Aorta (tissue), 5 donors: ENCODE measurements at places on chromosomes 12 and 14. TPM values are rescaled to one million over a fixed set of nuclear protein-coding genes. Genes with fewer than 3 reads are reported as not detected.
A peak's percentile ranks its signal among the peaks of the same experiment; 100 is the strongest.

GRCh38 chr12:31853520-31853919 lies 105.7 kb upstream of the RESF1 start:
- no peak overlapping the region for H3K27ac ChIP-seq
- no peak for DNase-seq
- no peaks in the 10 kb centered on the region for H3K4me1 ChIP-seq

DNA sequence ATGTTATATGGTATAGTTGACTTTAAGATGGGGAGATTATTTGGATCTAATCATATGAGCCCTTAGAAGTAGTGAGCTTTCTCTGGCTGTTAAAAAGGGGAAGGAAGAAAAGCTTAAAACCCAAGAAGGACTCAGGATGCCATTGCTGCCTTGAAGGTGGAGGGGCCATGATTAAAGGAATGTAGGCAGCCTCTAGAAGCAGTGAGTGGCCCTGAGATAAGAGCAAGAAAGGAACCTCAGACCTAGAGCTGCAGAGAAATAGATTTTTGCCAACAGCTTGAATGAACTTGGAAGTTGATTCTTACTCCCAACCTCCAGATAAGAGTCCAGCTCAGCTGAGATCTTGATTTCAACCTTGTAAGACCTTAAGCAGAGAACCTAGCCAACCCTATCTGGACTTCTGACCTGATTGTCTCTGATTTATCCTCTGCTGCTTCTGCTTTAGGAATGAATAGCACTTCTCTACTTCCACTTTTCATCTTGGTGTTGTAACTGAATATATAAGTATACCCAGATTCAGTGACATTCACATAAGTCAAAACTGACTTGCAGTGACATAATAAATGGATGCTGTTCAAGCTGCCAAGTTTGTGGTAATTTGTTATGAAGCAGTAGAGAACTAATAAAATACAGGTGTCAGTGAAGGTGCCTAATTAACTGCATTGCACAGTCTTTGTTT lies 33.5 kb downstream of the RAD51B start:
- H3K36me3 ChIP-seq, result no peaks in the 10 kb centered on the region
- no peak overlapping the region for H3K4me3 ChIP-seq
- no peak for DNase-seq
- H3K27ac ChIP-seq, result no peak overlapping the region

- no peak overlapping the region for H3K27ac ChIP-seq
- no peak for DNase-seq
- no peaks in the 10 kb centered on the region for H3K4me1 ChIP-seq
- H3K27me3 ChIP-seq, result no peaks in the 10 kb centered on the region
- no peak overlapping the region for H3K4me3 ChIP-seq
Observed at GRCh38 chr14:54497224-54497623, 8.4 kb upstream of the GMFB start.

DNA sequence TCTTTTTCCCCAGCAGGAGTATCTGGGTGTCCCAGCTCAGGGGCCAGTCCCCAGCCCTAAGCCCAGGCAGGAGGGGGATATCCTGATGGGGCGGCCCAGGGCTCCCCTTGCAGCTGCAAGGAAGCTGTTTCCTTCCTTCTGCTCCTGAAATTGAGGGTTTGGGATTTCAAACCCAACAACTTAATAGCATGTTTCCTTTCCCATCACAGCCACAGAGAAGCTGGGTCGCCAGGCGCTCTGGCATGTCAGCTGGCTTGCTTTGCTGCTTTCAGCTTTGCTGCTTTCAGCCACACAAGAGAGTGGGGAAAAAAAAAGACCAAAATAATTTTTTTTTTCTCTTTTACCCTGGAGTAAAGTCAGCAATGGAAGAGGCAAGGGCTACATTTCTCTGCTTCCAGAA lies 30.0 kb downstream of the HVCN1 start:
- H3K4me3 ChIP-seq, result no peak overlapping the region
- H3K36me3 ChIP-seq, result no peaks in the 10 kb centered on the region
- no peaks in the 10 kb centered on the region for H3K27me3 ChIP-seq
- H3K27ac ChIP-seq, result no peak overlapping the region

- H3K4me1 ChIP-seq, result no peaks in the 10 kb centered on the region
- H3K27me3 ChIP-seq, result no peaks in the 10 kb centered on the region
- no peaks in the 10 kb centered on the region for H3K36me3 ChIP-seq
- DNase-seq, result no peak
- H3K4me3 ChIP-seq, result no peak overlapping the region
Observed at GRCh38 chr14:104105822-104106470, 20.4 kb downstream of the ASPG start.

GRCh38 chr14:54309615-54310014 lies 87.2 kb upstream of the CDKN3 start:
- no peak overlapping the region for H3K27ac ChIP-seq
- no peaks in the 10 kb centered on the region for H3K4me1 ChIP-seq
- H3K36me3 ChIP-seq, result no peaks in the 10 kb centered on the region
- DNase-seq, result no peak
- no peak overlapping the region for H3K4me3 ChIP-seq

GRCh38 chr12:40559865-40560264 lies 132.4 kb upstream of the CNTN1 start:
- no peak for DNase-seq
- no peaks in the 10 kb centered on the region for H3K27me3 ChIP-seq
- H3K4me3 ChIP-seq, result no peak overlapping the region
- no peaks in the 10 kb centered on the region for H3K4me1 ChIP-seq
- no peak overlapping the region for H3K27ac ChIP-seq

- no peaks in the 10 kb centered on the region for H3K4me1 ChIP-seq
- no peak for DNase-seq
- no peak overlapping the region for H3K27ac ChIP-seq
- H3K36me3 ChIP-seq, result no peaks in the 10 kb centered on the region
Observed at GRCh38 chr14:22046063-22046462, 372.4 kb upstream of the OR4E1 start.

DNA sequence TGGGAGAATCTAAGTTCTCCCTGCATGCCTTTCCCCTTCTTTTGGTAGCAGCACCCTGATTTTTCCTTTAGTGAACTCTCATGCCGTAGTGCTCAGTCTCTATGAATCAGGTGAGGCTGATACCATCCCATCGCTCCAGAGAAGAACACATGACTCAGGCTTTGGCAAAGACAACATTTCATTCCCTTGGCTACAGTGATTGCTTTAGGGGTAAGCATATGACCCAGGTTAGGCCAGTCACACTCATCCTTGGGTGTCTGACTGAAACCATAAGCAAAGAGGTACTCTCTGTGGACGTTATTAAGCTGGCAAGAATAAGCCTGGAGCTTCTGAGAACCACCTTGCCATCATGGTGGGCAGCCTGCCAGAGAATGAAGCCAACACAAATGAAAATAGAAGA lies 141.8 kb downstream of the MYRFL start:
- no peak overlapping the region for H3K4me3 ChIP-seq
- no peak for DNase-seq
- H3K27ac ChIP-seq, result no peak overlapping the region
- peaks cover 2% of the 10 kb centered on the region for H3K4me1 ChIP-seq
- no peaks in the 10 kb centered on the region for H3K27me3 ChIP-seq
- no peaks in the 10 kb centered on the region for H3K36me3 ChIP-seq

DNA sequence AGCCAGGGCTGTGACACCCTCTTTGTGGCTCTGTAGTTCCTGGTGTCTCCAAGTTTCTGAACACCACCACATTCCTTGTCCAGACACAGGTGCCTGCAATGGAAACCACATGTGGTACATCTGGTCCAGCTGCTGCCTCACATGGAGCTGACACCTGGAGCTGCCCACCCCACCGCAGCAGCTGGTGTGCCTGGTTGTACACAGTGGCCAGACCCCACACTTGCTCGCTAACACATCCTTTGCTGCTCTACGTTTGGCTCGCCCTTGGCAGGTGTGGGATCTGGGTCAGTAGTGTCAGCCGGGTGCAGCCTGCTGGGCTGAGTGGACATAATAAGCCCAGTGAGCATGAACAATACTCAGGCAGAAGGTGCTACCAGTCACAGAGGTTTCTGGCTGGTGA lies 198.9 kb downstream of the ADGRD1 start:
- no peaks in the 10 kb centered on the region for H3K36me3 ChIP-seq
- H3K4me1 ChIP-seq, result no peaks in the 10 kb centered on the region
- DNase-seq, result peak; percentile 30
- H3K27ac ChIP-seq, result no peak overlapping the region
- H3K27me3 ChIP-seq, result no peaks in the 10 kb centered on the region

DNA sequence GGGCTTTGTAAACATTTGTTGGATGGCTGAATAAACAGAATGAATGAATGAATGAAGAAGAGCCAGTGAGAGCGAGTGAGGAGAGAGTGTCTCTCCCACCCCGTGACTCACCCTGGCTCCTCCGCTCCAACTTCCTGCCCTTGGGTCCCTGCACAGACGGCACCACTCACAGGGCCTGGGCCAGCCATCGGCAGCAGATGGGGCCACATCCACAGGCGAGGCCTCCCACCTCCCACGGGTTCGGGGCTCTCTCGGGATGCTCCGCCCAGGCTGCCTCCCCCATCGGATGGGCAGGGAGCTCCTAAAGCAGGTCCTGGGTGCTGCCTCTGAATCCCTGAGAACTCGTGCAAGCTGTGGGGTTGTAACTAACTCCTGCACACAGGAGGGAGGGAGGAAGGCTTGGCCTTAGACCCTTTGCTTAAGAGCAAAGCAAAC lies 41.3 kb downstream of the CCNK start:
- H3K27ac ChIP-seq, result no peak overlapping the region
- no peaks in the 10 kb centered on the region for H3K4me1 ChIP-seq
- H3K36me3 ChIP-seq, result no peaks in the 10 kb centered on the region
- H3K4me3 ChIP-seq, result no peak overlapping the region
- H3K27me3 ChIP-seq, result no peaks in the 10 kb centered on the region

DNA sequence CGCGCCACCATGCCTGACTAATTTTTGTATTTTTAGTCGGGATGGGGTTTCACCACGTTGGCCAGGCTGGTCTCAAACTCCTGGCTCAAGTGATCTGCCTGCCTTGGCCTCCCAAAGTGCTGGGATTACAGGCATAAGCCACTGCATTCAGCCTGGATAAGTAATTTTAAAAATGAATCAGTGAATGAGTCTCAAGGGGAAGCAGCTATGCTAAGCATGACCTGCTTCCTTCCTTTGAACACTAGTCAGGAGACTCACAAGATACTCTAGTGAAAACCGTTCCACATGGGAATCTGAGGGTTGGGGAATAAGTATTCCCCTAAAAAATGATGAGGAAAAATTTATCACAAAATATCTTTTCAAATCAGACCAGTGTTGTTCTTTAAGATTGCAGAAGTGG lies 10.7 kb upstream of the FAM234B start:
- H3K27me3 ChIP-seq, result no peaks in the 10 kb centered on the region
- H3K36me3 ChIP-seq, result no peaks in the 10 kb centered on the region
- no peak overlapping the region for H3K27ac ChIP-seq
- H3K4me1 ChIP-seq, result no peaks in the 10 kb centered on the region
- no peak overlapping the region for H3K4me3 ChIP-seq

DNA sequence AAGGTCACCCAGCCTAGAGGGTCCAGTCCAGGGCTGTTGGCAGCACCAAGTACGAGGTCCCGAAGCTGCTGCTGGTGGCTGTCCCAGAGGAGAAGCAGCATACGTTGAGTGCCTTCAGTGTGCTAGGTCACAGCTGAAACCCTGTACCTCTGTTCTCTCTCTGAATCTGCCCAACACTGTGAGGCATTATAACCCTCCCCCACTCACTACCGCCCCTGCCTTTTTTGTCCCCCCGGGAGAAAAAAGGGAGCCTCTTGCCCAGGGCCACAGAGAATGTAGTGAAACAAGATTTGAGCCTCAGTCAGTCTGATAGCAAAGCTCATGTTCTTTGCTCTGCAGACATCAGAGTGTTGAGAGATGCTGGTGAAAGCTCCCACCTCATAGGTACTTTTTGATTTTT lies 53.4 kb downstream of the PPP2R5C start:
- H3K4me3 ChIP-seq, result no peak overlapping the region
- no peak overlapping the region for H3K27ac ChIP-seq
- H3K4me1 ChIP-seq, result no peaks in the 10 kb centered on the region
- H3K36me3 ChIP-seq, result peaks cover 2% of the 10 kb centered on the region

DNA sequence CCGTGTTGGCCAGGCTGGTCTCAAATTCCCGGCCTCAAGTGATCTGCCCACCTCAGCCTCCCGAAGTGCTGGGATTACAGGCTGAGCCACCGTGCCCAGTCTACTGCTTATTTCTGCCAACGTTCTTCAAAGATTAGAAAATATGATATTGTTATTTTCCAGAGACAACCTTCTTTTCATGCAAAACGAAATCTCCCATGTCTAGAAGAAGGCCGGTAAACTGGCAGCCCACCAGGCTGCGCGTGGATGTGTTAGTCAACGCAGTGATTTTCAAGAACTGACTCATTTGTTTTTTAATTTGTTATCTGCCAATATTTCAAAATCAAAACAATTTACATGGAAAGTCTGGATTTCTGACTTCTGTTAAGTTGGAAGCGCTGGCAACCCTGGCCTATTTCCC lies 169.6 kb downstream of the RIMBP2 start:
- H3K27ac ChIP-seq, result no peak overlapping the region
- no peak for DNase-seq
- H3K4me3 ChIP-seq, result no peak overlapping the region
- no peaks in the 10 kb centered on the region for H3K4me1 ChIP-seq

- H3K36me3 ChIP-seq, result peaks cover 13% of the 10 kb centered on the region
- H3K27ac ChIP-seq, result no peak overlapping the region
- no peaks in the 10 kb centered on the region for H3K27me3 ChIP-seq
- H3K4me3 ChIP-seq, result no peak overlapping the region
Observed at GRCh38 chr12:9073076-9073475, 42.6 kb downstream of the A2M start.

DNA sequence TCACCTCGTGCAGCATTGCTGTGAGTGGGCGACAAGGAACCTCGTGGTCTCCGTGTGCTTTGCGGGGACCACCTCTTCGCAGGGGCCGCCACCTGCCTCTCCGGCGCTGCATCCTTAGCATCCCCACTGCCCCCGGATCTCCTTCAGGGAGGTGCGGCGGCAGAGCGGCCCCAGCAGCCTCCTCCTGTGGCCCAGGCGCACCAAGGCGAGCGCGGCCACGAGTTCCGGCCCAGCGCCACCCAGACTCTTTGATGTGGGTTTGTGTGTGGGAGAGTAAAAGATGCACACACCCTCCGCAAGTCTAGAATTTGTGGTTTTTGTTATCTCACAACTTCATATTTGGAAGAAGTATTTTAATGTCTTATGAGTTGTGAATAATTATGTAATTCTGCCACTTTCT lies 118.8 kb upstream of the DIO3 start:
- H3K27ac ChIP-seq, result no peak overlapping the region
- no peak for DNase-seq
- H3K27me3 ChIP-seq, result no peaks in the 10 kb centered on the region

The SAMD15 gene
- 0.71 TPM for total RNA-seq

The PAX9 gene
- 0.48 TPM for total RNA-seq

The CCDC196 gene
- total RNA-seq, result not detected

The SLC25A47 gene
- total RNA-seq, result not detected

The CPNE6 gene
- total RNA-seq, result 0.99 TPM

The HOXC6 gene
- total RNA-seq, result 14.7 TPM

The EXOC3L4 gene
- total RNA-seq, result 4.8 TPM
